RPMI7951 (cell line): ENCODE measurements at places on chromosomes 13 and 19. TPM values are rescaled to one million over a fixed set of nuclear protein-coding genes. Genes with fewer than 3 reads are reported as not detected.

GRCh38 chr13:106470576-106470975 lies 64.9 kb downstream of the EFNB2 start:
- no peak for DNase-seq

GRCh38 chr13:27379694-27380641 lies 44.5 kb upstream of the GTF3A start:
- peak; percentile 43 for DNase-seq

GRCh38 chr13:30173303-30173610 lies 134.1 kb downstream of the KATNAL1 start:
- no peak for DNase-seq

RNF113B gene
- not detected in 2 replicates for total RNA-seq

FBXO46 gene
- 3.2 and 5.3 TPM in 2 replicates for total RNA-seq
